ENCODE measurements at places on chromosomes 1 and 21. TPM values are rescaled to one million over a fixed set of nuclear protein-coding genes. Genes with fewer than 3 reads are reported as not detected.

GRCh38 chr1:24468685-24469316 is 33.8 kb upstream of the RCAN3 start:
- H3K27me3 ChIP-seq = no peaks in the 10 kb centered on the region
- no peaks in the 10 kb centered on the region for H3K4me1 ChIP-seq
- H3K36me3 ChIP-seq = peaks cover 28% of the 10 kb centered on the region
- H3K4me3 ChIP-seq = no peak overlapping the region
- no peak for DNase-seq

GRCh38 chr1:117537291-117537920 is 68.4 kb upstream of the TENT5C start:
- no peaks in the 10 kb centered on the region for H3K27me3 ChIP-seq
- no peak overlapping the region for H3K27ac ChIP-seq
- no peak overlapping the region for H3K4me3 ChIP-seq
- DNase-seq = peak; percentile 10
- H3K36me3 ChIP-seq = no peaks in the 10 kb centered on the region
- peaks cover 4% of the 10 kb centered on the region for H3K4me1 ChIP-seq

Gene LRRC8C
- 7.6 TPM for total RNA-seq

Gene EVA1C
- 14.7 TPM for total RNA-seq

Gene DIO1
- total RNA-seq = not detected

DNA sequence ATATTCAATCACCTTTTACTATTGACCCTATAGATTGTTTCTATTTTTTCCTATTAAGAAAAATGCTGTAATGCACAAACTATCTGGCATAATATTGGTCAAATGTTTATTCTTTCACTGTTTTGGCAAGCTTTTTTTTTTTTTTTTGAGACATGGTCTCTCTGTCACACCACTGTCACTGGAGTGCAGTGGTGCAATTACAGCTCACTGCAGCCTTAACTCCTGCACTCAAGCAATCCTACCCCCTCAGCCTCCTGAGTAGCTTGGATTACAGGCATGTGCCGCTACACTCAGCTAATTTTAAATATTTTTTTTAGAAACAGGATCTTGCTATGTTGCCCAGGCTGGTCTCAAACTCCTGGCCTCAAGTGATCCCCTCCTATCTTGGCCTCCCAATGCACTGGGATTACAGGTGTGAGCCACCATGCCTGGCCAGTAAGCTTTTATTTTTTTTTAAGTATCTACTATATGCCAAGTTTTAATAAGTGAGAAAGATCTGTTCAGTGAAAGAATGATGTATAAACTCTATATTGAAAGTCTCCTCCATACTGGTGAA is 3.4 kb downstream of the CDC7 start:
- no peak overlapping the region for H3K27ac ChIP-seq
- DNase-seq = no peak
- no peak overlapping the region for H3K4me3 ChIP-seq
- peaks cover 4% of the 10 kb centered on the region for H3K4me1 ChIP-seq
- no peaks in the 10 kb centered on the region for H3K27me3 ChIP-seq

Gene PTAFR
- 6.4 TPM for total RNA-seq

Gene CFHR3
- total RNA-seq = not detected

GRCh38 chr1:12339396-12339795 is 109.6 kb downstream of the VPS13D start:
- no peak for DNase-seq
- no peaks in the 10 kb centered on the region for H3K27me3 ChIP-seq
- no peak overlapping the region for H3K4me3 ChIP-seq
- peaks cover 36% of the 10 kb centered on the region for H3K36me3 ChIP-seq
- no peak overlapping the region for H3K27ac ChIP-seq

Gene RPTN
- total RNA-seq = not detected

GRCh38 chr1:41650028-41650880 is 165.8 kb upstream of the EDN2 start:
- DNase-seq = no peak
- H3K36me3 ChIP-seq = no peaks in the 10 kb centered on the region
- no peak overlapping the region for H3K27ac ChIP-seq
- H3K4me1 ChIP-seq = peaks cover 5% of the 10 kb centered on the region

Data from natural killer cell (primary cell).